ENCODE measurements at places on chromosomes 2 and 18.

GRCh38 chr2:150621526-150622213 is 134.2 kb upstream of the RND3 start:
- no peak for DNase-seq

GRCh38 chr2:102672107-102672776 is 52.9 kb downstream of the SLC9A2 start:
- DNase-seq = no peak

DNA sequence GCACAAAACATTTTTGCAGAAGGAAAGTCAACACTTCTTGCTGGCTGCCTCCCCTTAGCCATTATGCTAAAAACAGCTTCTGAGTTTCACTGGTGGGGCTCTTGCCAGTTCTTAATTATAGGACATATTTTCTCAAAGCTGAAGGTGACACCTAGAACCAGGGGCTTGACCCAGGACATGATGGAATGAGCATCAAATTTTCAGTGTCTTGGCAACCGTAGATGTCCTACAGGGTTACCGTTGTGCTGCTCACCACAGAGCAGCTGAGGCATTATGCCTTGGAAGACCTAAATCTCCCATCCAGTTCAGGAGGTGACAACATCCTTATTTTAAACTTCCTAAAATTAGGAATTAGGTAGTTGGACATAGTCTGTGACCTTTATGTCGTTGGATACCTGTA is 46.7 kb downstream of the TMEM185B start:
- no peak for DNase-seq

- no peak for DNase-seq
Observed at GRCh38 chr2:146632707-146633106, 1212.1 kb upstream of the ACVR2A start.

GRCh38 chr2:223936862-223937326 is 8.2 kb downstream of the WDFY1 start:
- no peak for DNase-seq

DNA sequence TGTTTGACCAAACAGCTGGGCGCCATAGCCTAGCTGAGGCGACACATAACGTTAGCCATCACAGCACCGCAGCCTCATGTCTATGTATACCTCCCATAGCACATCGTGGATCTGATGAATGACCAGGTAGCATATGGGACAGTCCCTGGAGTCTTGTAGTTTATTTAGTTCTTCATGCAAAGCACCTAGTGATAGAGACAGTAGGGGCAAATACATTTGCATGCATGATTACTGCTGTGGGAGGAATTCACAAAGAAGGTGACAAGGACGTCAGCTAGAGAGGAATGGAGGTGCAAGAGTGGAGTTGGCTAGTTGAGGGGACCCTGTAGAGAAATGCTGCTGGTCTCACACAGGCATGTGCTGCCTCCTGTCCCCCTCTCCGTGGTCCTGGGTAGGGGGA is 478.9 kb upstream of the HS6ST1 start:
- no peak for DNase-seq

DNA sequence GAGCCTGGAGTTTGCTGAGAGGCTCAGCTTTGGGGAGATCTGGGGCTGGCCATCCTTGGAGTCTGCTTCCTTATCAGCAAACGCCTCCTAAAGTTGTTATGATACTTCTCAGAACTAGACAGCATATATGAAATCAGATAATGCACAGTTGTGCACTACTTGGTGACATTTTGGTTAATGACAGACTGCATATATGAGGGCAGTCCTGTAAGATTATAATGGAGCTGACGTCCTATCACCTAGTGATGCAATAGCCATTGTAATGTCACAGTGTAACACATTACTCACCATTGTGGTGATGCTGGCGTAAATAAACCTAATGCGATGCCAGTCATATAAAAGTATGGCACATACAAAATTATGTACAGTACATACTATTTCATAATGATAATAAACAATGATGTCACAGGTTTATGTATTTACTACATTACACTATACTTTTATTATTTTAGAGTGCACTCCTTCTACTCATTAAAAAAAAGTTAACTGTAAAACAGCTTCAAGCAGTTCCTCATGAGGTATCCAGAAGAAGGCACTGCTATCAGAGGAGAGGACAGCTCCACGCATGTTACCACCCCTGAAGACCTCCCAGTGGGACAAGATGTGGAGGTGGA is 298.1 kb upstream of the REV1 start:
- no peak for DNase-seq

GRCh38 chr2:14524041-14524802 is 108.3 kb upstream of the LRATD1 start:
- no peak for DNase-seq

DNA sequence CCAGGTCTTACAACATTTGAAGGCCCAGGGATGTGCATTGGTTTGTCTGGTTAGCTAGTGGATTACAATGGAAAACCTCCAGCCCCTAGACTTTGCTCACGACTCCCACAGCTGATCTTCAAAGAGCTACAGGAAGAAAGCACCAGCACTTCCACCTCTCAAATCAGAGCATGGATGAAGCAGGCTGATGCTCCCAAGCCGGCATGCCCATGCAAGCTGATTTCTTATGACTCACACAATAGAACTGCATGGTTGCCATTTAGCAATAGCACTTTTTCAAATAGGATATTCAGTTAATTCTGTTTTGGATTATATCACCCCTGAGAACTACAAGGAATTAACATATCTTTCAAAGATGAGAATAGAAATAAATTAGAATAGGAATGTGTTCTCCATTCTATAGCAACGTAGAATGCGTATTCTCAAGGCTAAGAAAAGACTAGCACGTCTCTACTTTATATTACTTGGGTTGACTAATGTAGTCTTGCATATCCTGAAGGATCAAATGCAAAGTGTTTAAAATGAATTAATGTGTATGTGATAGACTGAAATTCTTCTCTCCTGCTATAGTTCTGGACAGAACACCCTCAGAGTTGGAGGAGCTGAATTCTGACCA is 292.4 kb downstream of the TRIB2 start:
- no peak for DNase-seq

DNA sequence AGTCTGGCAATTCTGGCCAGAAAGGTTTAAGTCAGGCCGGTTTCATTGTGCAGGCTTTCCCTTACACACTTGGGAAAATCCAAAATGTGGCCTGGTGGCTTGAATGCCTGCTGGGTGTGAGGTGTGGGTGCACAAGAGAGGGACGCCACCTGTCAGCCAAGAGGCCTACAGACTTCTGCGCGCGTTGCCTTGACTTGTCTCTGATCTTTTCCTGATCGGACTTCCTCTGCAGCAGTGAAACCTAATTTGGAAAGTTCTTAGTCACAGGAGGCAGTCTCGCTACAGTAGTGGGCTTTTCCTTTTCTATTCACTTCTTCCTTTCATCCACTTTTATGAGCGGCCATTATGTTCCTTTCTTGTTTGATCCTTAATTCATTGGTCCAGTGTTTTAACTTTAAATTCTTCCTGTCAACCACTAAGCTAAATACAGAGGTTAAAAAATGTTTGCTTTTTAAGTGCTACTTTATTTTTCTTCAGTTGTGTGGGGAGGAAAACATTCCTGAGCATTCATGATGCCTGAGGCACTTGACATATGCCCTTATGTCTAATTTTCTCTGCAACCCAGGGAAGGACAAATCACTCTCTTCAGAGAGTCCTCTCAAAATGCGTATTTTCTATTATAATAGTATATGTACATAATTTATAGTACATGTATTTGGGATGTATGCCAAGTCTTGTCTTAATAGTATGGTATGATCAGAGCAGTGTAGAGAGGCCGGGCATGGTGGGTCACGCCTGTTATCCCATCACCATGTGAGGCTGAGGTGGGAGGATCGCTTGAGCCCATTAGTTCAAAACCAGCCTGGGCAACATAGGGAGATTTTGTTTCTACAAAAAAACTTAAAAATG is 128.9 kb downstream of the WDSUB1 start:
- no peak for DNase-seq

GRCh38 chr2:23496456-23496855 is 111.5 kb downstream of the KLHL29 start:
- DNase-seq = no peak

GRCh38 chr2:11163439-11164317 is 8.4 kb downstream of the SLC66A3 start:
- DNase-seq = no peak

DNA sequence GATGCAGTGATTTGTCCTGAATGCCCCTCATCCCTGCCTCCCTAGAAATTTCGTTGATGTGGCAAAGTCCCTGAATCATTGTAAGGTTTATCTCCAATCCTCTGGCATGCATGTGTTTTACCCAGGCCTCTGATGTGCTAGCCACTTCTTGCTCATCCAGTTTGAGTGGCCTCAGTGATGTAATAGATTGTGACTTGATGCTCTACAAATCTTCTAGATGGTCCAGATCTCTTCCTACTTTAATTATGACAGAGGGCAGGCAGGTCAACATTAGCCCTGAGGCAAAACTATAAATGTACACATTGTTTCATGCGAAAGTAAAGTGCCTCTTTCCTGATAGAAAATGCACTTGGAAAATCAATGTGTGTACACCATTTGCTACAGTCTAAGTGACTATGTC is 54.5 kb downstream of the LONRF2 start:
- no peak for DNase-seq

DNA sequence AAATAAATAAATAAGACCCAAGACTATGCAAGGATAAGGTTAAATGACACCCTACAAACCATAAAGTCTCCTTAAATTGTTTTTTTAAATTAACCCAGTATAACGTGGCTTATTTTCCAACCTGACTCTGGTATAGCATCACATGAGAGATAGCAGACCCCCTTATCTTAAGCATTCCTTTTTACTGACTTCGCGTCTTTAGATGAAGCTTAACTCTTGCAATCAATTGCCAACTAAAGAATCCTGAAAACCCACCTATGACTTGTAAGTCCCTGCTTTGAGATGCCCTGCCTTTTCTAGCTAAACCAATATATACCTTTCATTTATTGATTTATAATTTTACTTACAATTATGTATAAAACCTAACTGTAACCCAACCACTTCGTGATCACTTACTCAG is 57.1 kb upstream of the RAB12 start:
- DNase-seq = no peak

DNA sequence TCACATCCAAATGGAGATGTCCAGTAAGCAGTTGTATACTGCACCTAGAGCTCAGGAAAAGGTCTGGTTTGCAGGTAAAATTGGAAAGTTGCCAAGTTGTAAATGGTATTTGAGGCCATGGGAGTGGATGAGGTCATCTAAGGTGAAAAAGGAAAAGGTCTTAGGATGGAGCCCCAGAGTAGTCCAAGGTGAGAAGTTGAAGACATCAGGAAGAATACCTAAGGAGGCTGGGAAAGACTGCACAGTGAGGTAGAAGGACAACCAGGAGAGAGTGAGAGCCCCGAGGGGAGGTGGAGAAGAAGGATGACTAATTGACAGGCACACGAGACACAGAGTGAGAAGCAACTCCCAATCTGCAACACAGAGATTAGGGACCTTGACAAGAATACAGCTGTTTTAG is 10.7 kb downstream of the DPP4 start:
- no peak for DNase-seq

- DNase-seq = no peak
Observed at GRCh38 chr2:100895402-100895801, 75.5 kb downstream of the NPAS2 start.

DNA sequence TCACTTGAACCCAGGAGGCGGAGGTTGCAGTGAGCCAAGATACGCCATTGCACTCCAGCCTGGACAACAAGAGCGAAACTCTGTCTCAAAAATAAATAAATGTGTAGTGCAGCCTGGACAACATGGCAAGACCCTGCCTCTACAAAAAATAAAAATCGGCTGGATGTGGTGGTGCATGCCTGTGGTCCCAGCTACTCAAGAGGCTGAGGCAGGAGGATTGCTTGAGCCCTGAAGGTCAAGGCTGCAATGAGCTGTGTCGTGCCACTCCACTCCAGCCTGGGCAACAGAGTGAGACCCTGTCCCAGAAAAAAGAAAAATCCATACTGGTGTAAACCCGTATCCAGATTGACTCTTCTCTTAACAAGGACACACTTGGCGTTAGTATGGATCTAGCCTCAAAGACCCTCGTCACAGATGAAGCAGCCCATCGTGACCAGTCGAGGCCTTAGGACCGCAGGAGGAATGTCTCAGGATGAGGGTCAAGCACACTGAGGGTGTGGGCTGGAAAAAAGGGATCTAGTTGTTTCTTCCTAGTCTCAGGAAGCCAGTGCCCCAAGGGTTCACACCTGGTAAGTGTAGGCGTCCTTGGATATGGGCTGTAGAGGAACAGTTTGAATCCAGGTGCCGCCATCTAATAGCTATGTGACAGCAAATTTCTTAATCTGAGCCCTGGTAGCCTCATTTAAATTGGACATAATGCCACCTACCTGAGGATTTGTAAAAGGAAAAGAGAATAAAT is 4.0 kb upstream of the GPBAR1 start:
- no peak for DNase-seq

DNA sequence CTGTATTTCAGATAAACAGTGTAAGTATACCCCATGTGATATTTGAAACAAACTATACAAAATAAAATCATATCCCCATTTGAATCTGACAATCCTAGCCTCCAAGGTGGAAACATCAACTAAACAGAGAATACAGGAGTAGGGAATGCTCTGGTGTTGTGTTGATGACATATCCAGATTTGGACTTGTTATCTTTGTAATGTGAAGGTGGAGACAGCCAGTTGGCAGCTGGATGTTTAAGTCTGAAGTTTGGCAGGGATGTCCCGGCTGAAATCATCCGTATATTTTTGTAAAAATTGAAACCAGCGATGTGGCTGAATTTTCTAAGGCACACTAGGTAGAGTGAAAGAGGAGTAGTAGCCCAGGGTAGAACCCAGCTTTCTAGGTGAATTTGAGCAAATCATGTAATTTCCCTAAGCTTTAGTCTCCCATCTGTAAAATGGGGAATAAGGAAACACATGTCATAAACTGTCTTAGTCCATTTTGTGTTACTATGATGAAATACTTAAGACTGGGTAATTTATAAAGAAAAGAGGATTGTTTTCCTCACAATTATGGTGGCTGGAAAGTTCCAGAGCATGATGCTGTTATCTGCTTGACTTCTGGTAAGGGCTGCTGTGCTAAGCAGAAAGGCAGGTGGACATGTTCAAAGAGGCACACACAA is 246.6 kb upstream of the APCDD1 start:
- no peak for DNase-seq

Measured in activated CD4-positive, alpha-beta T cell treated with anti-CD3 and anti-CD28 coated beads, Interleukin-2, amount 50 U/mL, for 48 hours (primary cell).